Stimulated activated CD8-positive, alpha-beta memory T cell treated with anti-CD3 and anti-CD28 coated beads, Interleukin-2, amount 100 ng/mL, for 48 hours (primary cell): ENCODE measurements at places on chromosomes 6 and 20.

GRCh38 chr20:3848565-3848964 lies 1.9 kb downstream of the MAVS start:
- no peak for DNase-seq

- DNase-seq, result no peak
Measured at GRCh38 chr6:143465546-143465945, 14.9 kb downstream of the PEX3 start.

GRCh38 chr6:16698162-16698533 lies 63.1 kb downstream of the ATXN1 start:
- no peak for DNase-seq

- DNase-seq, result no peak
Measured at GRCh38 chr6:137819740-137820139, 47.3 kb upstream of the TNFAIP3 start.

GRCh38 chr6:99603421-99604165 lies 3.0 kb upstream of the PRDM13 start:
- no peak for DNase-seq

DNA sequence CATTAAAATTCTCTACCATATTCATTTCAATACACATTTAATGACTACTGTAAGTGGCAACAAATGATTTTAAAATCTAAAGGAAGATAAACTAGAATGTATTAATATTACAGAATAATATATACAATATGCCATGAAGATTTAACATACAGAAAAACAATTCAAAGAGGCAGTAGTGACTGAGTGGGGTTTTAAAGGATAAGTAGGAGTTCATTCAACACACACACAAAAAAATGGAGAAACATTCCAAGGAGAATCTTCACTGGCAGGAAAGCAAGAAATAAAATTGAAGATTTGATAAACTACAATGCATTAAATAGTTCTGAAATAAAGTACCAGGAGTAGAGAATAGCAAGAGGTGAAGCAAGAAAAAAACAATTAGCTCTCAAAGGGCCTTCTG lies 215.1 kb downstream of the IBTK start:
- DNase-seq, result no peak

DNA sequence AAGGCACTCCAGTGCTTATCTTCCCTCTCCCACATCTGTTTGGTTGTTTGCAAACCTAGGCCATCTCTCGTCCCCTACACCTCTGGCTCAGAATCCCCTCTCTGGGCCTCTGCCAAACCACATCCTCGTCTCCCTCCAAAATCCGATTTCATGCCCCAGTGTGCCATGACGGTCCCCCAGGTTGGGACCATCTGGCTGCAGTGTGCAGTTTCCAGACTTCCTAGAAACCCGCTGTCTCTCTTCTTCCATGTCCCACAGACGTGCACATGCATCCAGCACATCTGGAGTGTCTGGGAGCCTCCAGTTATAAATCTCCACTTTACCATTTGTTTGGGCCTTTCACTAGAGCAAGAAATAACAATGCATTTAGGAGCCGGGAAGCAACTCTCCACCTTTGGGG lies 316.2 kb downstream of the KIF16B start:
- no peak for DNase-seq

DNA sequence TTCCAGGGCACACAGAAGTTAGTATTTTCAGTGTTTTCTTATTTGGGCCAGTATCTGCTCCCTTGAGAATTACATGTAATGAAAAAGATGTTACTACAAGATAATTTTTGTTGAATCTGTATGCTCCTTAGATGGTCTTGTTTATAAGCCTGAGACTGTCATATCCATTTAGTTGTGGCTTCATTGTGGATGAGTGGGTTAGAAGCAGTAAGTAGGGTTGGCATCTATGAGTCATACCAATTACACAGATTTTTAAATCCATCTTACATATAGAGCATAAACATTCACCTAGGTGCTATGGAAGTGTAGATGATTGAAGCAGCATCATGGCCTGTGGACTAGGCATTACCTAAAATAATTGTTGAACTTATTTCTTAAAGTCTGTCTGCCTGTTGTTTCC lies 13.5 kb upstream of the BAG2 start:
- no peak for DNase-seq

- no peak for DNase-seq
Measured at GRCh38 chr6:32177183-32177787, 920 bp upstream of the RNF5 start.

GRCh38 chr6:46998436-46999017 lies 43.6 kb downstream of the ADGRF1 start:
- no peak for DNase-seq

- no peak for DNase-seq
Measured at GRCh38 chr6:161013695-161014094, 22.1 kb downstream of the MAP3K4 start.

DNA sequence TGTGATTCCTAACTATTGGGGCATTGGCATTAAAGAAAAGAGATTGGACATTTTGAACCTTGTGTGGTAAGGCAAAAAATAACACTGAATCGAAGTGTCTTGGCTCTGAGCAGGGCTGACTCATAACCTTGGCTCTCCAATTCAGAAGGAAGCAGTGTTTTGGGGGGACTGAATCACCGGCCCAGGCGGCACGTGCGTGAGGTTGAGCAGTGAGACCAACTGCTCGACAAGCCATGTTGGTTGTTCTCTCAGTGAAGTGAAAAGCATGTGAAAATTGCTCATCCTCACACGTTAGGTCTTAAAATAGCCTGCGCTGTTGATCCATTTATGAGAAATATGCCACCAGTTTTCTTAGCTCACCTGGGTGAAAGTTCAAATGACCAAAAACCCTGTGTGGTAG lies 137.8 kb upstream of the SPACA1 start:
- DNase-seq, result peak; percentile 27

DNA sequence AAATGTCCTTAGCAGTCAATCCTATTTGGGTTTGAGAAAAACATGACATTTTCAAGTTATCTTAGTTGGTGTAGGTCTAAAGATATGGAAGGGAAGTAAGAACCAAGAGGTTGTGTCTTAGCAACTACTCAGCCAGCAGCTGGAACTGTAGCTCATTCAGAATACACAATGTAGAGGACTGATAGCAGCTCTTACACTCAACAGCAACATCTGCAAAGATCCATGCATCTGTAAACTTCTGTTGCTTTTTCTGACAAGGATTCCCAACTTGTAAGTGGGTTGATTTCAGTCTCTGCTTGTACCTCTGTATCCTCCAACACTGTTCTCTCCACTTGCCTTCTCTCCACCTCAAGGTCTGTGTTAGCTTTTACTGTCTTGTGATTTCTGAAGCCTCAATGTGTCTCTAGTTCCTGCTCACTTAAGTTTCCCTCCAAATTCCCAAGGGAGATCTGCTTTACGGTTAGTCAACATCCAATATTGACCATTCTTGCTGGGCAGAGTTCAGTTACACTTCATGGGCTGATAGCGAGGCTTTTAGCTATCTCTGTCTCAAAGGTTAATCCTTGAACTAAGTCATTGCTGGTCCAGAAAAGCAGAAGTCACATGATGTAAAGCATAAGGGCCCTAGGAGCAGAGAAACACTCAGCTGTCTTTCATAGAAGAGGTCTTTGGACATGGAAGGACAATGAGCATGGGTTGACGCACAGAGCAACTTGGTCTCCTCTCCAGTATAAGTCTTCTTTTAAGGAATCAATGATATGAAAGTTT lies 71.6 kb upstream of the LGSN start:
- no peak for DNase-seq
